ENCODE measurements at places on chromosomes 3 and 15.

GRCh38 chr3:163935411-163935810 lies 1142.9 kb downstream of the SI start:
- no peak for DNase-seq

DNA sequence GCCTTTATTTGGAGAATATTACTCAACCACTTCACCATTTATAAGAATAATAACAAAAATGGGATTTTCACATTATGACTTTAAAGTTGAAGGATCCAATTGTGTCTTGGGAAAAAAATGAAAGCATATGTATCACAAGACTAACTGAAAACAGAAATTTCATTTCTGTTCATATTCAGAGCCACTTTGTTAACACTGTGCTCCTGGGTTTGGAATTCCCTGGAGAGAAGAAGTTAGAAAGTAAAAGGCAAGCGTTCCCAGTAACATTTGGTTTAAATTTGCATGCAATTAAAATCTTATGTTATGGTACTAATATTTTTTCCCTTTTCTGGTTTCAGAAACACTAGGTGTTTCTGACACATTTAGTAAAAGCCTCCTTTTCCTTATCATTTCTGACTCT lies 230.8 kb downstream of the RBMS3 start:
- no peak for DNase-seq

DNA sequence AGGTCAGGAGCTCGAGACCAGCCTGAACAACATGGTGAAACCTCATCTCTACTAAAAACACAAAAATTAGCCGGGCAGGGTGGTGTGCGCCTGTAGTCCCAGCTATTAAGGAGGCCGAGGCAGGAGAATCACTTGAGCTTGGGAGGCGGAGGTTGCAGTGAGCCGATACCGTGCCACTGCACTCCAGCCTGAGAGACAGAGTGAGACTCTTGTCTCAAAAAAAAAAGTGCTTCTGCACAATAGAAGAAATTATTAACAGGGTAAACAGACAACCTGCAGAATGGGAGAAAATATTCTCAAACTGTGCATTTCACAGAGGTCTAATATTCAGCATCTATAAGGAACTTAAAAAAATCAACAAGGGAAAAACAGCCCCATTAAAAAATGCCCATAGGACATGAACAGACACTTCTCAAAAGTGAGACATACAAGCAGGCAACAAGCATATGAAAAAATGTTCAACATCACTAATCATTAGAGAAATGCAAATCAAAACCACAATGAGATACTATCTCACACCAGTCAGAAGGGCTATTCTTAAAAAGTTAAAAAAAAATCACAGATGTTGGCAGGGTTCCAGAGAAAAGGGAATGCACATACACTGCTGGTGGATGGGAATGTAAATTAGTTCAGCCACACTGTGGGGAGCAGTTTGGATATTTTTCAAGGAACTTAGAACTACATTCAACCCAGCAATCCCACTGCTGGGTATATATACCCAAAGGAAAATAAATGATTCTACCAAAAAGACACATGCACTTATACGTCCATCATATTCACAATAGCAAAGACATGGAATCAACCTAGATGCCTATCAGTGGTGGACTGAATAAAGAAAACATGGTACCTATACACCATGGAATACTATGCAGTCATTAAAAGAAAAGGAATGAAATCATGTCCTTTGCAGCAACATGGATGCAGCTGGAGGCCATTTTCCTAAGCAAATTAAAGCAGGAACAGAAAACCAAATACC lies 75.5 kb downstream of the MSL2 start:
- no peak for DNase-seq

DNA sequence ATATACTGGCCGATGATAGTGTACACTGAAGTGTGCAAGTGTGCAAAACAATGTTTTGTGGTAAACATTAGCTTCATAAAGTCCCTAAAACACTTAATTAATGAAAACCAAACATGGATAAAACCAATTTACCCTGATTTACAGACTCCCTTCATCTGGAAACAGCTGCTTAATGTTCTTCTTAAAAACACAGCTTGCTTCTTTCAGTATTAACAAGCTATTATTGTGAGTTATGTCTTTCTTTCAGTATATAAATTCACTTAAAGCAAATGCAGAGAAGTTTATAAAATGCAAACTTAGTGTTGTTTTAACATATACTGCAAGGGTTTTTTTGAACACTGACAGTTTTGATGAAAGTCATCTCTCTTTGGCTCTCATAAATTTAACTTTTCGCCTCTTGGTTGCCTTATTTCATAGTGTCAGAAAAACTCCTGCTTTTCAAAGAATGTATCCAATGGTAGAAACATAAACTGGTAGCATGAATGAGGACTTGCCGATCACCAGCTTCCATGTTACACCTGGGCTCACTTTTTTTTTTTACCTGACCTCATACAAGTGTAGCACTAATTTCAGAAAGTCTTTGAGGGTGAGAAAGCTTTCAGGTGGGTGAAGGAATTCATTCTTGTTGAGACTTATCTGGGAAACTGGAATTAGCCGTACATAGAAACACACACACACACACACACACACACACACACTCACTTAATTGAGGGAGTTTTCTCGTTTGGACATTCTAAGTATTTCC lies 532.2 kb downstream of the ROBO2 start:
- no peak for DNase-seq

- no peak for DNase-seq
Observed at GRCh38 chr15:40040770-40041169, 1.8 kb upstream of the SRP14 start.

All from stimulated activated CD4-positive, alpha-beta T cell treated with anti-CD3 and anti-CD28 coated beads, Interleukin-1b, Interleukin-23, amount 100 ng/mL, for 1 hour (primary cell).